Activated CD8-positive, alpha-beta T cell treated with anti-CD3 and anti-CD28 coated beads, Interleukin-2, amount 10 ng/mL, durations not matched to agents 7 days and 5 days (primary cell): ENCODE measurements at places on chromosomes 13 and 19.

DNA sequence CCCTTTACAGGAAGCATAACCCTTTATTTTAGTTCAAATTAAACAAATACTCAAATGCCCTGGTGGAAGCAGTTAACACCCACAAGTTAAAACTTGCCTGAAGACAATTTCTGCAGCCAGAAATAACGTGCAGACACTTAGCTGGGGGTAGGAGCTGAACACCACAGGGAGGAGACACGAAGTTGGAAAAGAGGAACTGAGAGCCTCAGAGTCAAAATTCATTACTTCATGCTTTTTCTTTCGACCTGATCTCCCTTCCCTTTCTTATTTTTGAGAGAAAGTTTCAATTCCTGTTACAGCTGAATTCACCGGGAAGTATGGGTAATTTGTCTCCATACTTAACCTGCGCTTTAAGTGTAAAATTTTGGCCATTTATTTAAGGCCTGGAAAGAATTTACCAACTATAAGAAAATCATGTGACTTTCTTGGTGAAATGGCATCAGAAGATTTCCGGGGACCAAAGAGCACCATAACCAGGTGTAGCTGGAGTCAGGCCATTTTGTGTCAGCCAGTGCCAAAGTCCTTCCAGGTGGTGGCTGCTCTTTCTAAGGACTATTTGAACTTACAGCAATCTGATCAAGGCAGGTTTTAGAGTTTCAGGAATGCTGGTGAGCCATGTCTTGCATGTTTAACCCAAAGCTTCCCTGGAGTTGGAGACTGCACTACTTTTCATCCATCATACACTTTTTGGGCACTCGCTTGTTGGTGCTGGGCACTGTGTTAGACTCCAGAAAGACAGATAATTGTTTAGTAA lies 46.5 kb upstream of the RCBTB2 start:
- peak; percentile 18 for DNase-seq

GRCh38 chr13:50123862-50124535 lies 108.8 kb downstream of the KCNRG start:
- peak; percentile 76 for DNase-seq

- no peak for DNase-seq
Measured at GRCh38 chr19:55537741-55538111, 793 bp upstream of the SBK2 start.

- no peak for DNase-seq
Measured at GRCh38 chr19:29342721-29343120, 129.8 kb upstream of the UQCRFS1 start.

DNA sequence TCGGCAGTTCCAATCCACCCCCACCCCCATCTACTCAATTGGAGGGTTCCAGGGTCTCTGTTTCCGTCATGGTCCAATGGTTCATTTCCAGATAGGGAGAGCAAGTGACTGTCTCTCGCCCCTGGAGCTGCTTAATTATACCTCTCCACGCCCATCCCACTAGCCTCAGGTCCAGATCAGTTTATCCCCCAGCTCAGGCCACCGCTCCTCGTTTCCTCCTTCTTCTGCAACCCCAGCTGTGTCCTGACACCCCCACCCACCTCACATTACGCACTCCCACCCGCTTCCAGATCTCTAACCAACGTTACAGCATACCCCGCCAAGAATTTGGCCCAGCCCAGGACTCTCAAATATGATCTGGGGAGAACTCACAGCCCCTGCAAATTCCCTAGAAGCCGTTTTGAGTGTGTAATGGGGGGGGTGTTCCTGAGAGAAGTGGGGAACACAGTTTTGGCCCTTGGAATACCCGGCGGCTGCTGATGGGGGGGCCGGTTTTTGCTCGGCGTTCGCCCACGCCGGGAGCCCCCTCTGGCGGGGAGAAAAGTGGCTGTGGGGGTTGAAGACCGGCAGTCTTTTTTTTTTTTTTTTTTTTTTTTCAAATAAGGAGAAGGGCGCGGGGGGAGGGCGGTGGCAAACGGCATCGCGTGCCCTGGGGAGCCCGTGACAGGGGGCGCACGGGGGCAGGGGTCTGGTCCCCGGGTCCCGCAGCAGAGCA lies 1.7 kb upstream of the PDE4A start:
- DNase-seq: peak; percentile 64

DNA sequence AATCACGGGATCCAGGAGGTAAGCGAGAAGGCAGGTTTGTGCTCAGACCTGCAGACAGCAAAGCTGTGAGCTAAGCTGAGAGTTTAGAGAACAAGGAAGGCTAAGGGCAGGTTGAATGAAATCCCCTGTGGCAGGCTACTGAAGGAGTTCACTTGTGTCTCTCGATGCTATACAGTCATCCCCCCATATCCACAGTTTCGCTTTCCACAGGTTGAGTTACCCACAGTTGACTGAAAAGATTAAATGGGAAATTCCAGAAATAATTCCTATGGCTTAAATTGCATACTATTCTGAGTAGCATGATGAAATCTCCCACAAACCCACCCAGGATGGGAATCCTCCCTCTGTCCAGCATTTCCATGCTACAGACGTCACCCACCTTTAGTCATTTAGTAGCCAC lies 49.6 kb downstream of the ABCC4 start:
- DNase-seq: no peak

DNA sequence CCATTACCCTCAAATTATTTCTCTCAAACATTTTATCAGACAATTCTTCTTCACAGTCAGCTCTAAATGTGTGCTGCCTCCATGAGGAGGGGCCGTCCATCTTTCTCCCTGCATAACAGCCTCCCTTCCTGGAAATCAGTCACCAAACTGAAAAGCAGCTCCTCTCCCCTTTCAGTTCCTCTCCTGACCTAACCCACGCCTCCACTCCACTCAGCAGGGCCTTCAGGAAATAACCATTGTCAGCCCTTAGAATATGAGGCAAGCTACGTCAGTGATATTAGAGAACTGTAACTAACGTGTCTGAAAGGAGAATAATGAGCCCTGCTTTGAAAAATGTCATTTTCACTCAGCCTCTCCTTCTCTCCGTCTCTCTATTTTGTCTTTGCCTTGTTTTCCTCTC lies 116.2 kb downstream of the OLFM4 start:
- DNase-seq: no peak

DNA sequence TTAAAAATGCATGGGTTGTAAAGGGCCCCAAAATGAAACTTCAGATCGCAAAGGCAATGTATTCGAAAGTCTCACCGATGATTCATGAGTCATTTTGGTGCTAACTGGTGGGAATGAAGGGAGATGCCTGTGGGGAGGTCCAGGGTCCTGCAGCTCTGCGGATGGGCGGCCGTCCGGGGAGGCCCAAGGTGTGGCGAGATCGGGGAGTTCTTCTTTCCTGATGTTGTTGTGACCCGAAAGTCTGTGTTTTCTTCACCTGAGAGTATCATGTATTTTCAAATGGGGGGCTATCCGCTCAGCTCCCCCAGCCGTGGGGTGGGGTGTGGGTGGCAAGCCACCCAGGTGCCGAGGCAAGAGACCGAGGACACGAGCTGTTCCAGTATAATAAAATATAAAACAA lies 36.5 kb downstream of the TFDP1 start:
- no peak for DNase-seq

GRCh38 chr19:53183146-53183764 lies 9.9 kb downstream of the ZNF665 start:
- no peak for DNase-seq

GRCh38 chr19:44581288-44581687 lies 32.1 kb upstream of the IGSF23 start:
- no peak for DNase-seq

DNA sequence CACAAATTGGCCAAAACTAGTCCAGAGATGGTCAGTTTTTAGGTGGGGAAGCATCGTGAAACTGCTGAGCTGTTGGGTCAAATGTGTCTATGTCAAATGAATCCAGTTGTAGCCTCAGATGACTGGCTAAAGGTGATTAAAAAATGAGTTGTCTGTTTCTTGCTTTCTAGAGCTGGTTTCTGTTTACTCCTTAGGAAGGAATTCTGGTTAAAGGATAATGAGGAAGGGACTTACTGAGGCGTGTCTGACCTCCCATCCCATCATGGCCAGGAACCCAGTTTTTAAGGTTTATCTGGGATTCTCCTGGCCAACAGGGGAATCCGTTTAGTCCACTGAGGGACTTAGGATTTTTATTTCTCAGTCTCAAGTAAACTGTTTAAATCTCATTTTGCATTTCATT lies 256.5 kb downstream of the UQCRFS1 start:
- DNase-seq: no peak

DNA sequence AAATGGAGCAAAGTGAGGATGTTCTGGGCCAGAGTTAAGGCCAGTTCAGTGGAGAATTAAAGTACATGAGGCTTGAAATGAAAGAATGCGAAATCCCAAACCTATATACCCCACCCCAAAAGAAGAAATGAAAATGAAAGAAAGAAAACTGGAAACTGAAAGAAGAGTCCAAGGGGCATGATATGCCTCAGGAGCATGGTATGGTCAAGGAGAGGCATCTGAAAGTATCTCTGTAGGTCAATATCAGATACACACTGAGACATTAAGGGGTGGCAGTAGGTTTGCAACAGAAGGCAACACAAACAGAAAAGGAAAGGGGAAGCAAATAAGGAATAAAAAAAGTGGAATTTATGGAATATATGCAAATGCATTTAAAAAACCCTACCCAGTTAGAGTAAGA lies 166.5 kb downstream of the COG6 start:
- DNase-seq: no peak

- no peak for DNase-seq
Measured at GRCh38 chr19:22623841-22624221, 10.3 kb upstream of the ZNF492 start.

- DNase-seq: no peak
Measured at GRCh38 chr13:21657538-21657937, 13.3 kb upstream of the FGF9 start.

GRCh38 chr13:38223089-38223488 lies 126.6 kb upstream of the UFM1 start:
- no peak for DNase-seq

DNA sequence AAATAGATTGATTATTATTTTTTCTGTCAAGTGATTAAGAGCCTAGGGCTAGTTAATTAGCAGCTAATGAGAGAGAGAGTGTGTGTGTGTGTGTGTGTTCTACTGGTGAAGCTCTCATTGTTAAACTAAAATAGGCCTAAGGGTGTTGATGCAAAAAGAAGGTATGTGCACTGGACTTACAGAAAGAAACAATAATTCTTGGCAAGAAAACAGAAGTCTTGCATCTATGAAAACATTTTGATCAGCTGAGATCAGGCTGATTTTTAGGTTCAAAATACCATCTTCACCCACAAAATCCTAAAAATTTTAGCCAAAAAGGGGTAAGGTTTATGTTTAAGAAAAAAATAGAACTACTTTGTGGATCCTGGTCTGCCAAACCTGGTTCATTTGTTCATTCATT lies 106.5 kb downstream of the POSTN start:
- DNase-seq: no peak

GRCh38 chr13:30172593-30173302 lies 134.6 kb downstream of the KATNAL1 start:
- no peak for DNase-seq

GRCh38 chr19:30224689-30225606 lies 147.2 kb upstream of the ZNF536 start:
- DNase-seq: peak; percentile 22

GRCh38 chr13:19591864-19592263 lies 30.5 kb upstream of the TPTE2 start:
- no peak for DNase-seq

DNA sequence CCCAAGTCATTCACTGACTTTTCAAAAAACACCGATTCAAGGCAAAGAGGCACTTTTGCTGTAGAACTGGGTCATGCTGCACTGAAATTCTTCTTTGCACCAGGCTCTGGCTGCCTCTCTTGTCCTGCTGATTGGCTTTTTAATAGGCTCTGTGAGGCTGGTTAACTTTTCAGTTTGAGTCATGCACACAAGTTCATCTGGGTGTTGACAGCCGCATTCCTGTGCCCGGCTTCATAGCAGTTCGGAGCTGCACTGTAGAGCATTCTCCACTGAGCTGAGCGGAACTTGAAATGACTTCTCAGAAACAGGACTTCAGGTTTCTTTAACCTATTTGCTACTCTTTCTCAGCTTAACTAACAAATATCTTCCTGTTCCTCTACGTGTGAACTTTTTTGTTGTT lies 978.3 kb downstream of the UQCRFS1 start:
- DNase-seq: no peak

- DNase-seq: no peak
Measured at GRCh38 chr13:97003071-97003470, 8.8 kb upstream of the OXGR1 start.

- no peak for DNase-seq
Measured at GRCh38 chr19:41918653-41919244, 9.5 kb downstream of the ERFL start.

DNA sequence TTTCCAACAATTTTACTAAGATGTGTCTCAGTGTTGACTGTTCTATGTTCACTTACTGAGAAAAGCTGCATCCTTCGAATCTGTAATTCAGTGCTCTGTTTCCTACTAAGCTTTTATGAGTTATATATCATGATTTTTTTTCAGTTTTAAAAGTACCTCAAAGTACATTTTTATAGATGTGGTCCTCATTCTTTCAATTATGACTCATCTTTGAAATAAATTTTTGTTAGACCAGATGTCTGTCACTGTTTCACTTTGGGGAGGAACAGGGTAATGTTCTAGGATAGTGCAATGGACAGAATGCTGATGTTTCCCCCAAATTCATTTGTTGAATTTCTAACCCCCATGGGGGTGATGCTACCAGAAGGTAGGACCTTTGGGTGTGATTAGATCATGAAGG lies 74.8 kb downstream of the NALCN start:
- DNase-seq: no peak

DNA sequence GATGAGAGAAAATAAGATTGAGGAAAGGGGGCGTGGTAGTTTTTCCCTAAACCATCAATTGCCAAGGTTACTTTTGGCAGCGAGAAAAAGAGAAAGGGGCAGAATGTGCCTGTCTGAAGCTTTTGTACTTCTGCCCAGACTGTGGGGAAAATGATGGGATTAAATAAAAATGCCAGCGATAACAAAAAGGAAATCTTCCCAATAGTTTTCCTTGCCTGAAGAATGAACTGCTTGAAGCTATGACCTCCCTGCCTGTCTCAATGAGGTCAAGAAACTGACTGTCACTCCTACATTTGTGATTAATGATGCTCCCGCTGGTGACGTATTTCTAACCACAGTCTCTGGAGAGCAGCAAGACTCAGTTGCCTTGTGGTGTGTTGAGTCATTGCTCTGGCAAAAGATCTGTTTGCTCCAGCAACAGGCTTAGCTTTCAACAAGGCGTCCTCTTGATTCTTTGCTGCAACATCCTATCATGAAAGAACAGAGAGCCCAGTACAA lies 1051.5 kb downstream of the DIAPH3 start:
- DNase-seq: no peak

- DNase-seq: no peak
Measured at GRCh38 chr13:31908696-31909411, 122.7 kb upstream of the FRY start.

DNA sequence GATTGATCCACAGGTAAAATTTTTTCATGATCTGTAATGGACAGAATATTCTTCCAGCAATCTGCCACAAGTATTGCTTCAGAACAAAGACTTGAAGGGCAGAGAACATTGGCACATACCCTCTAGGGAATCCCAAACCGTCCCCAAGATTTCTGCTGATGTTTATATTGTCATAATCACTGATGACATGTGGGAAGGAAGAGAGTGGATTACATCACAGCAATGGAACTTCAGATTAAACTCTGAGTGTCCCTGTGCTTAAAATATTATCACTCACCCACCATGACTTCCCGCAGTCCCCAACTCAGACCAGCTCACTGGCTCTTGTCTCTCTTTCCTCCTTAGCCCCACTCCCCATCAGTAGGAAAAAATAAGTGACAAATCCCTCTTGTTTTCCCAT lies 8.5 kb upstream of the TPT1 start:
- DNase-seq: no peak

GRCh38 chr13:106530171-106530851 lies 5.2 kb downstream of the EFNB2 start:
- no peak for DNase-seq

- peak; percentile 39 for DNase-seq
Measured at GRCh38 chr13:41455725-41456419, 1.5 kb upstream of the RGCC start.
